ENCODE measurements at places on chromosomes 7 and 10.

- no peak for DNase-seq
These were observed 345.6 kb downstream of the PARD3 start for GRCh38 chr10:34469446-34469845.

DNA sequence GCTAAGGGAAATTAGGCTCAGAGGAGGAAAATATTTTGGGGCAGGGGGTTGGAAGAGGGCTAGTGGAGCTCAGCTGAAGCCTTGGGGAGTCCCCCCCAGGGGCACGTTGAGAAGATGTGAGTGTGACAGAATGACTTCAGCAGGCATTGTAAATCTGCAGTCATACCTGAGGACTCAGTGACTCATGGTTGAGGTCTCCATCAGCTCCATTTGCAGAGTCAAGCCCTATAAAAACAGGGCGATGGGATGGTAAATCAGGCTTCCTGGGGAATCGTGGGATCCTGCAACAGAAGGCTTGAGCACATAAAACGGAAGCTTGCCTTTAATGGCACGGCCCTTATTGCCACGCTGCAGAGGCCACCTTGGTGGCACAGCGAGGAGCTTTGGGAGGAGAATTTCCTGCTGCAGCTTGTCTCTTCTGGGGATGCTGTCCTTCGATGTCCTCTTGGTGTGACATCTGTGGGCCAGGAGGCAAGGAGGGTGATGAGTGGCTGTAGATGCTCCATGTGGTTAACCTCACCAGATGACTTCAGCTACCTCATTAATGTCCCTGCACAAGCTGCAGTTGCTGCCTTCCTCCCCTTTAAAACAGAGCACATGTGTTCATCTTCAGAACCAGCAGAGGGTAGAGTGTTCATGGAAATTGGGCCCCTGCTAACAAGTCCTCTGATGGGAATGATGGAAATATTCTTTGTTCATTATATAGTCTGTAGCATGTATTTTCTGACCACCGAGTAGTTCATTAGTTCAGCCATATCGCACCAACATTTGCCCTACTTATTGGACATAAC, 285.9 kb downstream of the LRMDA start:
- no peak for DNase-seq

DNA sequence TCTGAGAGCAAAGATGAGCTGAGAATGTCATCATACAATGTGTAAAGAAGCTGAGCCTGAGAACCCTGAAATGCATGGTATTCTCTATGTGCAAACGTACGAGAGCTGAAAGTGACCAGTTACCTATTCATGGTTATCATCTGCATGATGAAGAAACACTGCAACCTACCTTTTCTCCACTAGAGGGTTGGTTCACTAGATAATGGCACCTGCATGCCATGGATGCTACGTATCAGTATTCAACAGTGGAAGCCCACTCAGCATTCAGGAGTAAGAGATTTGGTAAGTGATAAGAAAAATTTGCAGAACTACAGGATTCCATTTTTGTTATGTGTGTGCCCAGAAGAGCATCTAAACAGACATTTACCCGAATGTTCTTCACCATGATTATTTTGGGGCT, 145.4 kb downstream of the PTPRN2 start:
- no peak for DNase-seq

DNA sequence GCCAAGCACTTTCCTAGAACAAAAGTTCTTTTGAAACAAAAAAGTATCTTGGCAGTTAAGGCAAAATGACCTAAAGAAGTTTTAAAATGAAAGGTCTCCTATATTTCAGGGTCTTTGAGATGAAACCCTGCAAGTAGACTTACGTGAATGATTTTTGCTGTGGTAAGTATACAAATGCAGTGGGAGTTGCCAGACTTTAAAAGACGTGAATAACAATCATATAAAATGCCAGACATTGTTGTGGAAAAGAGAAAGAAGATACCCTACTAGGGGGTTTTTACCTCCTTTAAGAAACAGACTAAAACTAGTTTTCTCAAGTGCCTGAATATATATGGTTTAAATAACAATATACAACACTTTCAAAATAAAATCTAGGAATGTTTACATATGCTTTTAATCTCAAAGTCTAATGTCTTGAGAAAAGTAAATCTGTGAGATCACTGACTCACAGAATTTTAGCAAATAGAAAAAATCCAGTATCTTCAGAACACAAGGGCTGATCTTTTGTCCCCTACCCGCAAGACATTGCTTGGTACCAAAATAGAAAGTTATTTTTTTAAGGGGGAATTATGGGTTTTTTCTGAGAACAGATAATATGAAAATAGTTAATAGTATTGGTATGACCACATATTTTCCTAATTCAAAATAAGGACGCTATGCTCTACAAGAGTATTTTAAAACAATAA, 29.5 kb downstream of the LRRC17 start:
- DNase-seq = no peak

GRCh38 chr7:134520130-134520529, 7.2 kb upstream of the AKR1B10 start:
- no peak for DNase-seq

- DNase-seq = no peak
These were observed 73.2 kb downstream of the RHOBTB1 start for GRCh38 chr10:60870803-60871202.

GRCh38 chr7:107119376-107120105, 49.3 kb upstream of the HBP1 start:
- DNase-seq = no peak

DNA sequence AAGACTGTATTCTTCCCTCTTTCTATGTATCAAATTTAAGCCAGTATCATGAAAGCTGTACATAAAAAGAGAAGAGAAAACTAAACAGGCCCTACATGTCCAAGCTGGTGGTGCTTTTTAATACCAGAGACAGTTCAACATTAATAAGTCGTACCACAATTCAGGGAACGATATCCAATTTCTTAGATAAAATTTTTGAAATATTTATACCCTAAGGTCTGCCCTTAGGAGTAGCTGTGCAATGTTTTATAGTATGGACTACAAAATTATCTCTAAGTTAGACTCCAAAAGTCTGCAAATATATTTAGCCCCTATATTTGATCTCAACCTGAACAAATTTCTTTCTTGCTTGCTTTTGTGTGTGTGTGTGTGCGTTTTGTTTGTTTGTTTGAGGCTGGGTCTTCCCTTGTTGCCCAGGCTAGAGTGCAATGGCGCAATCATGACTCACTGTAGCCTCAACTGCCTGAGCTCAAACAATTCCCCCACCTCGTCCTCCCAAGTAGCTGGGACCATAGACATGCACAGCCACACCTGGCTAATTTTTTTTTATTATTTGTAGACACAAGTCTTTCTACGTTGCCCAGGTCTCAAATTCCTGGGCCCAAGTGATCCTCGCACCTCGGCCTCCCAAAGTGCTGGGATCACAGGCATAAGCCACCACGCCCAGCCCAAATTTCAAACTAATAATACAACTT, 13.2 kb downstream of the ARHGAP19 start:
- no peak for DNase-seq

GRCh38 chr10:49324711-49325110, 25.7 kb downstream of the C10orf71 start:
- no peak for DNase-seq

DNA sequence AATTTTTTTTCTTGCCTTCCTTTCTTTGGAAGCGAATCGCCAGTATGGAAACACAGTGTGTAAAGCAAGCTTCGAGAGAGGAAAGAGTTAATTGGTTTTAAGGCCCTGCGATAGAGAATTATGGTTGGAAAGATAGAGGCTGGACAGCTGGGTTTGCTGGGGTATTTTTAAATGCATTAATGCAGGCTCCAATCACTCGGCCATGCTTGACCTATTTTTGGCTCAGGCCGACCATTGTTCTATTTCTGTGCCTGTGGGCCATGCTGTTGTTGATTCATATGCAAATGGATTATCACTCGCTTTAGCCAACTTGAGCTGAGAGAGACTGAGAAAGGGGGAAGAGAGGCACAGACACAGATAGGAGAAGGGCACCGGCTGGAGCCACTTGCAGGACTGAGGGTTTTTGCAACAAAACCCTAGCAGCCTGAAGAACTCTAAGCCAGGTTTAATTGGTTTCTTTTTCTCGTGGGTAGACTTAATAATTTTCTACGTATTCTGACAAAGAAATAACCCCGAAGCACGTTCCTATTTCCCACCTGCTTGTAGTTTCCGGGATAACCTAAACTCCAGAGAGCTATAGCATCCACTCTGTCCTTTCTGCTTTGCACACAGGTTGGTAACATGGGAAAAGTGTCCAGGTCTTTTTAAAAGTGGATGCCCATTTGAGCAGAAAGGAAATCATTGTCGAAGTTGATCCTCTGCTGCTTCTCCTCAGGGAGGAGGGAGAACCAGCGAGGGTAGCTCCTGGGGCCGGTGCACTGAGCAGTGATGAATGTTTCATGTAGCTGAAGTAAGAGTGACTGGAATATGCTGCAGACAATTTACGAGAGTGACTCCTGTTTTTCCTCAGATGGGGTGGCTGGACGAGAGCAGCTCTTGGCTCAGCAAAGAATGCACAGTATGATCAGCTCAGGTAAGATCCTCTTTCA, at the start of gene HDAC9:
Gene HDAC9 (plus strand): TSS at position 338 of the 929 bp plus-strand sequence. CDS start 554 bp downstream, at position 892.
- no peak for DNase-seq

DNA sequence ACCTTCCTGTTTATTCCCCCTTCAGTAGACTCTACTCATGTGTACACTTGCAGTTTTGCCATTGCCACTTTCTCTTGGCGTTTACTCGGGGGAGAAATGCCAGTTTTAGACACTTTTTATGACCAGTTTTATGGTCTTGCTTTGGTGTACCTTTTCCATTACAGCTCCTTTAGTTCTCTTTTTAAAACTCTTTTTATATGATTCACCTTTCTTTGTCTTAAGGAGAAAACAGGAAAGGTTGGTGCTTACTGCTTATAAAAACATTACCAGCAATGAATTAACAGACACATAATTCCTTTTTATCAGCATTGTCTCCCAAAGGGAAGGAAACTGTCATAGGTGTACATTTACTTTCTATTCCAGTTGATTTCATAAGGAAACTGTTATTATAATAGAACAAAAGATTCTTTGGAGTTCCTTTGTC, 11.9 kb downstream of the TSPAN13 start:
- no peak for DNase-seq

DNA sequence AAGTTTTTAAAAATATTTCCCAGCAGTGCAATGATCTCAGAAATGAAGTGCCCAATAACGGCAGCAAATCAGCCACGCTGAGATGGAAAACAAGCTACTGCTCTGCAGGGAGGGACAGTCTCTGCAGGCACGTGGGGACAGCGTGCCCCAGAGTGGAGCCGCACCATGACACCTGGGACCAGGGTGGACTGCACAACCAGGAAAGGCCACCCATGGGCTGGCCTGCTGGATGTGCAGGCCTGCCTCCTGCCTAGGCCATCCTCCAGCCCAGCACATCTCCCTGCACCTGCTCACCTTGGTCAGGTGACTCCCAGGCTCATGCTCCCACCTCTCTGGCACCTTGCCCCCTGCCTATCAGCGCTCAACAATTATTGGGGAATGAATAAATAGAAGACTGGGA, 80.4 kb downstream of the VSTM4 start:
- DNase-seq = no peak

DNA sequence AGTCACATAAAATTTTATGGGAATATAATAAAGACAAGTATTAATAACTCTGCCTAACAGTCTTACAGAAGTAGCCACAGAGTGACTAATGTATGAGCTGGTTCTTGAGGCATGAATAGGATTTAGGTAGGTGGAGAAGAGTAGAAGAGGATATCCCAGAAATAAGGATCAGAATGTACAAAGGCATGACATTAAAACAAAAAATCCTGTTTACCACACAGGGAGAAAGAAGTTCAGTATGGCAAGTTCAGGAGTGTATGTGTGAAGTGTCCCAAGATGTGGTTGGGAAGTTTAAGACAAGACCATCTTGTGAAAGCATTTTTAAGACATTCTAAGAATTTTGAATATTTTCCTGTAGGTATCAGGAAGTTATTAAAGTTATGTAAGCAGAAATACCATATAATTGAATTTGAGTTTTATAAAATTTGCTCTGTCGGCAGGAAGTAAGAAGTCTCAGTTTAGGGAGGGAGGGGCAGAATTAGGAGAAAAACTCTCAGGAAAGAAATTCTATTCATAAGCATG, 64.7 kb upstream of the CAV2 start:
- DNase-seq = no peak

DNA sequence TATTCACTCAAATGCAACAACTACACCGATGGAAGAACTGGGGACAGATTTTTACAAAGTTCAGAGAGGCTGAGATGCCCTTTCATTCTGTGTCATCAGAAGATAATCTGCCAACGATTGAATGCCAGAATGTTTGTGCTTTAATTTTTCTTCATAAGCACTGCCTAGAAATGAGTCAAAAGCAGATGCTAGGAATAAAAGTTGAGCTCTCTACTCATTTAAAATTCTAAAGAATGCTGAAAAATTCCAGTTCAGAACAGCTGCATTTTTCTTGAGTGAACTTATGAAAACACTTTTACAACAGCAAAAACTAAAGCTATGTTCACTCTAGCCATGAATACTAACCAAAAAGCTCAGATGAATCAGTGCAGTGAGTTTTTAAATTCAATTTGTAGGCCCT, 22.3 kb upstream of the FAM133B start:
- DNase-seq = no peak

GRCh38 chr10:10044922-10045764, 972.5 kb upstream of the CELF2 start:
- DNase-seq = no peak

- DNase-seq = no peak
These were observed 41.8 kb upstream of the HERPUD2 start for GRCh38 chr7:35736725-35737124.

DNA sequence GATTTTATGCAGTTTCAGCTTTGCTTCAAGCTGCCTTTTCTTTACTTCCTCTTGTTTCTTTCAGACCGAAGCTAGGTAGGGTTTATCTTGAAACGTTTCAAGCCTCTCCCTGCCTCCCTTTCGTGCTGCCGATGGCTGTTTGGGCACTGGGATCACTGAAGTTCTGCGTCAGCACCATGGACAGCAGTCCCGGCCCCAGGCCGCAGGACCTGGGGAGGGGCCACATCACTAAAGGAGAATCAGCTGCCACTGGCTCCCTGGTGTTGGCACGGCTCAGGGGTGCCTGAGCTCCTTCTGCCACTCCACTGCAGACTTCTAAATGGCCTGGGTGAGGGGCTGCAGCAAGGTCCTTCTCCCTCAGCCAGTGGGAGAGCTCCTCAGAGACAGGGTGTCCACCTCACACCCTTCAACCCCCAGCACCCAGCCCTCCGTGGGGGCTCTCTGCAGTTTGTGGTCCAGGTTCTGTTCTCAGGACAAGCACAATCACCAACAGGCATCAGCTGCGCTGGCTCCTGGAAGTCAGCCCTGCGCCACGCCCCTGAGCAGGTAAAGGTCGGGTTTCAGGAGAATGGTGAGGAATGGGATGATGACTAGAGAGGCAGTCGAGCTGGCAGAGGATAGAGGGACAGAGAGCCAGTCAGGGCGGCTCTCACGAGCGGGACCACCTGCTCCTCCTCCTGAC, 387.2 kb downstream of the TCERG1L start:
- no peak for DNase-seq

DNA sequence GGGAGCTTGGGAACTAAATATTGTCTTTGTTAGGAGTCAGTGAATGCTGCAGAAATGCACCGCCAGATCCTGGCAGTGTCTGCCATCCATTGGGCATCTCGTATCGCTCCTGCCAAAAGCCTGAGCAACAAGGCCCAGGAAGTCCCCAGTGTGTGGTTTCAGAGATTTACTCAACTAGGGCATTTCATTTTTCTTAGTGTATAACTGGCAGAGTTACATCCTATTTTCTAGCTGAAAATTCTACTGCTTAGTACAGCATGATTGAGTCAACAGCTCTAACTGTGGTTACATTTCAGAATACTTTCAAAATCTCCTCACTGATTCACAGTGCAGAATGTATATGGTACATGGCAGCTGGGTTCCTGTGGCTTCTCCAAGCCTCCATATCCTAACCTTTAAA, 95.8 kb upstream of the CREB5 start:
- DNase-seq = no peak

Measured in D341Med (cell line).